Bronchus fibroblast of lung (primary cell): ENCODE measurements at places on chromosomes 6 and 20. TPM values are rescaled to one million over a fixed set of nuclear protein-coding genes. Genes with fewer than 3 reads are reported as not detected.

RPP40 gene
- 13.4 and 19.0 TPM in 2 replicates for total RNA-seq

PDYN gene
- not detected in 2 replicates for total RNA-seq

HAO1 gene
- not detected in 2 replicates for total RNA-seq

MAS1 gene
- not detected in 2 replicates for total RNA-seq

RIMS4 gene
- total RNA-seq: not detected in 2 replicates

TULP1 gene
- total RNA-seq: not detected in 2 replicates
